ENCODE measurements at places on chromosomes 1 and 21.

GRCh38 chr21:36557316-36557715, 77.4 kb upstream of the CLDN14 start:
- DNase-seq, result no peak

- no peak for DNase-seq
These were observed 618 bp upstream of the FOXD3 start for GRCh38 chr1:63321785-63322113.

GRCh38 chr1:204932573-204932909, 61.9 kb downstream of the NFASC start:
- no peak for DNase-seq

DNA sequence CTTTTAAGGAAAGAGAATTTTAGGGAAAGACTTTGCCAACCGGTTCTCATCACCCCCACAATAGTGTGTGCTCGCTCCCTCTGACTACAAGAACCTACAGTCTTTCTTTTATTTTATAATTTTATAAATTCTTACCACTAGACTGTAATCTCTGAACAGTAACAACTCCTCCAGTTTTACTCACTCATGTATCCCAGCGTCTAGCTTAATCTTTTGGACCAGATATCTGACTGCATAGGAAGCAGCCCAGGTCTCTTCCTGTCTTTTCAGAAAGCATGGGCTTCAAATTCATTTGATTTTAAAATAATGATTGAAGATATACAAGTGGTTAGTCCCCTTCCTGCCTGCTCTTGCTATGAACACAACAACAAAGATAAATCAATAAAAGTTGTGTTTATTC, 19.0 kb upstream of the DUSP10 start:
- DNase-seq, result no peak

DNA sequence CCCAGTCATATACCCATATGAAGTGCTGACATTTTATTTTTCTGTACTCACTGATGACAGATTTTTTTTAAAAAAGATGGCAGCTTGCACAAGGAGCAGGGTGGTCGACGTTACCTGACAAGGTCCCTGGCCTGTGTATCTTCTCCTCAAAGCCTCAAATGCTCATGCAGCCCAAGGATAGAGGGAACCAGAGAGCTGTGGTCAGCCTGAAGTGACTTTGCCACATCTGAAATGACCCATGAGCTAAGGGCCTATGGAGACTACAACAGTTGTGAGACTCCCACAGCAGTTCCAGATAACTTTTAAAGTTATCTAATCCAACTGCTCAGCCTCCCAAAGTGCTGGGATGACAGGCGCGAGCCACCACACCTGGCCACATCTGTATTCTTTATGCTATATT, 131.1 kb downstream of the GLUL start:
- no peak for DNase-seq

GRCh38 chr1:41687007-41687406, 202.5 kb upstream of the EDN2 start:
- DNase-seq, result no peak

DNA sequence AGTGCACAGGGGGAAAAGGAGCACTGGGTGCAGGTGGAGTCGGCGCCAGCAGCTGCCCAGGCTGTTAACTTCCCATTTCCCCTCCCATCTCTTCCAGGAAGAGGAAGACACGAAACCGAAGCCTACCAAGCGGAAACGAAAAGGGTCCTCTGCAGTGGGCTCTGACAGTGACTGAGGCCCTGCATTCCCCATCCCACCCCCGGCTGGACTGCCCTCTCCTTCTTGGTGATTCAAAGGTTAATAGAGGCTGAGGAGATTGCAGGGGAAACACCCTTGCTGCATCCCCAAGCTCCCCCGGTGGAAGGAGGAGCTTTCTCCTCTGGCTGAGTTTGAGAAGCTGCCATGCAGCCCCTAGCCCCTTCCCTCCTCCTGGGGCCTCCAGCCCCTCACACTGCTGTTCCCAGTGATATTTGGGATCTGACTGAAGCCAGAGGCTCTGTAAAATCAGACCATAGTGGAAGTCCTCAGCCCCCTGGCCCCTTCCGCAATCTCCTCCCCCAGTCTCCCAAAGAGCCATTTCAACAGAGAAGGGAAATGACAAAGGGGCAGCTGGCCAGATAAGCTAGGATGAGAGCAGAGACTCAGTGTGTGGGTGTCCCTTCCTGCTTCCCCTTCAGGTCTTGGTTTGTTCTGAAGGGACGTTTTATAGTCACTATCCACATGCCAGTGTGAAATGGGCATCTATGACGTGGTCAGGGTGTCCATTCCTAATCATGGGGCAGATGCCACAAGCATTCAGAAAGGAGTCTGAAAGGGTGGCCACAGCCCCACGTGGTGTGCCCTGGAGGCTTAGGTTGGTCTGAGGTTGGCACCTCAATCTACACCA, 1.9 kb upstream of the SLC27A3 start:
- DNase-seq, result no peak

DNA sequence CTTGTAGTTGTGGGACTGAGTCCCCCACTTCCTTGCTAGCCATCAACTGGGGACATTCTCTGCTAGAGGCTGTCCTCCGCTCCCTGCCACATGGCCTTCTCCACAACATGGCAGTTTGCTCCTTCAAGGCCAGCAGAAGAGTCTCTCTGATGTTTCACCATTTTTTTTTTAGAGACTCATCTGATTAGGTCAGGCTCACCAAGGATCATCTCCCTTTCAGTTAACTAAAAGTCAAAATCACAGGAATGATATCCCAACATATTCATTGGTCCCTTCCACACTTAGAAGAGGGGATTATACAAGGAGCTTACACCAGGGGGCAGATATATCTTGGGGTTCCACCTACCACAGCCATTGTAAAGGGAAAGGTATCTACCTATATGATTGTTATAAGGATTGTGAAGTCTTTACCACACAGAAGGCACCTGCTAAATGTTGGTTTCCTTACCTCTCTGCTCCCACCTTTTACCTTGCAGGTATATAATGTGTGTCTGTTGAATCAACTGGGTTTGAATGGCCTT, 23.3 kb downstream of the RIMKLA start:
- no peak for DNase-seq

DNA sequence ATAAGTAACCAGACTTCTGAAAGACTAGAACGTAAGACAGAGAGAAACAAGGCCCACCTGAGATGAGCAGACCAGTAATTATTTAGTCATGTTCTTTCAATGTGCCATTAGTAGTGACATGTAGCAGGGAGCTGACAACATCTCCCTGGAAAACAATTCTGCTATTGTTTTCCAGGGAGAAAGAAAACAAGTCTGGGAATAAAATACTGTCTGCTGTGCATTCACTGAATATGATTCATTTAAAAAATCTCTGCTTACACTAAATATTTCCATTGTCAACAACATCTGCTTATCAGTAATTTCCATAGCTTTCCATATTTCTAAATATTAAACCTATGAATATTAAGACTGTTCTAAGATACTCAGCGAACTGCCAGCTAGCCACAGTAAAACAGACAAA, 80.0 kb downstream of the VCAM1 start:
- DNase-seq, result no peak

DNA sequence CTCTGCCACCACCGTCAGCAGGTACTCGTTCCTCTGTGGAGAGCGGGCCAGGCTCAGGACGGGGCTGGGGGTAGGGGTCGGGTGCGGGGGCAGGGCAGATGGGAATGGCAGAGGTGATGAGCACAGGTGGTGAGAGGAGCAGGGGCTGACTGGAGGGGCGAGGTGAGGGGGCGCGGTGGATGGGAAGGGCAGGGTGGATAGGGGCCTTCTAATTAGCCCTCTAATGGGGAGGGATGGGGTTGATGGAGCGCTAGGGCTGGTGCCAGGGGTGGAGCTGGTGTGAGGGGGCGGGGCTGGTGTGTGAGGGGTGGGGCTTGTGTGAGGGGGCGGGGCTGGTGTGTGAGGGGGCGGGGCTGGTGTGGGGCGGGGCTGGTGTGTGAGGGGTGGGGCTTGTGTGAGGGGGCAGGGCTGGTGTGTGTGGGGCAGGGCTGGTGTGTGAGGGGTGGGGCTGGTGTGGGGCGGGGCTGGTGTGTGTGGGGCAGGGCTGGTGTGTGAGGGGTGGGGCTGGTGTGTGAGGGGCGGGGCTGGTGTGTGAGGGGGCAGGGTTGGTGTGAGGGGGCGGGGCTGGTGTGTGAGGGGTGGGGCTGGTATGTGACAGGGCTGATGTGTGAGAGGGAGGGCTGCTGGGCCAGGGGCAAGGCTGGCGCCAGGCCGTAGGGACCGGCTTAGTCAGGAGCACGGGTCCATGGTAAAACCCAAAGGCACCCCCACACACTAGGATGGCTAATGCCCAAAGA, 5.9 kb downstream of the KRTAP10-1 start:
- no peak for DNase-seq

DNA sequence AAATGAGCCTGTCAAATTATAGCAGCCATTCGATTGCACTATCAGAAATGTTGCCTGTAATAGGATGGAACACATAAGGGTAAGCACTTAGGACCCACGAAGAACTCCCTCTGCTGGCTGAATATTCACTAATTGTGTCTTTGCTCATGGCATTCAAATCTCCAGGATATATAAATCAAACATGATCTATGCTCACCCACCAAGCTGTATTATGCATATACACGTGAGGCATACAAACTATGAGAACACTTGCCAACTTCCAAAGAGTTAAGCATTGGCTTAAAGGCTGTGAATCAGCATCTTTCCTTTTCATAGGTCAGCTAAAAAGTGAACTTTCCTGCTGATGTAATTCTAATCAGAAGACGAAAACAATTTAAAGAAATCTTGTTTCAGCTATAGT, 34.5 kb downstream of the TMPRSS15 start:
- DNase-seq, result no peak

GRCh38 chr1:150365941-150366340, 2.0 kb downstream of the RPRD2 start:
- DNase-seq, result no peak

- no peak for DNase-seq
These were observed 66.8 kb downstream of the SLC16A1 start for GRCh38 chr1:112889052-112889768.

DNA sequence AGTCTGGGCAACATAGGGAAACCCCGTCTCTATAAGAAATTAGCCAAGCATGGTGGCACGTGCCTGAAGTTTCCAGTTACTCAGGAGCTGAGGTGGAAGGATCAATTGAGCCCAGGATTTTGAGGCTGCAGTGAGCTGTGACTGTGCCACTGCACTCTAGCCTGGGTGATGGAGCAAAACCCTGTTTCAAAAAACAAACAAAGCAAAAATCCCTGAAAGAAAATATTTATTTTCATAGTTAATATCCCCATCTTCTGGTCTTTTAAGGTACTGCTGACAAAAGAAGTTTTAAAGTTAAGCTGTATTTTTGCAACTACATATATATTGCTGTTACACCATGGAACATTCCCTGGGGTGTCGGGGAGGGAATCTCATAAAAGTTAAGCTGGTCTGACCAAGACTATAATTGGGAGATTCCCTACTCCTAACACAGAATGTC, 26.0 kb downstream of the VAMP4 start:
- DNase-seq, result no peak

GRCh38 chr1:87134625-87135328, 193.9 kb upstream of the LMO4 start:
- DNase-seq, result no peak

GRCh38 chr1:59705466-59706302, 109.1 kb upstream of the HOOK1 start:
- no peak for DNase-seq

DNA sequence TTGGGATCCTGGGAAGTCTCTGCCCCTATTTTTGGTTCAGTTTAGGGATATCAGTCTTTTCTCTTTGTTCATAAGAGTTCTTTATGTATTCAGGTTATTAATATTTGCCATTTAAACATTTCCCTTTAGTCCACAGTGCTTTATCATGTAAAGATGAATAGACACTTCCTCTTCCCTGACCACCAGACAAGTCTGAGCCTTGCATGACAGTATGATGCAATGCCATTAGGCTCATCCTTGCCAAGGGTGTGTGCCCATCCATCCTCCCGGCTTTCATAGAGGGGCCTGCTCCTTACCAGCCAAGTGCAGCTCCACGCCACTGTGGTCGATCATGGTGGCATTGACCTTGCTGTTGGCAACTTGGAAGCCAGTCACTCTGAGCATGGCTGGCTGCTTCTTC, 52.1 kb downstream of the ZSCAN20 start:
- DNase-seq, result no peak

- DNase-seq, result no peak
These were observed 530 bp upstream of the CD244 start for GRCh38 chr1:160863061-160863773.

- DNase-seq, result no peak
These were observed 82.7 kb upstream of the ABCD3 start for GRCh38 chr1:94335447-94335846.

- no peak for DNase-seq
These were observed 1.7 kb downstream of the ALDH9A1 start for GRCh38 chr1:165696625-165697100.

DNA sequence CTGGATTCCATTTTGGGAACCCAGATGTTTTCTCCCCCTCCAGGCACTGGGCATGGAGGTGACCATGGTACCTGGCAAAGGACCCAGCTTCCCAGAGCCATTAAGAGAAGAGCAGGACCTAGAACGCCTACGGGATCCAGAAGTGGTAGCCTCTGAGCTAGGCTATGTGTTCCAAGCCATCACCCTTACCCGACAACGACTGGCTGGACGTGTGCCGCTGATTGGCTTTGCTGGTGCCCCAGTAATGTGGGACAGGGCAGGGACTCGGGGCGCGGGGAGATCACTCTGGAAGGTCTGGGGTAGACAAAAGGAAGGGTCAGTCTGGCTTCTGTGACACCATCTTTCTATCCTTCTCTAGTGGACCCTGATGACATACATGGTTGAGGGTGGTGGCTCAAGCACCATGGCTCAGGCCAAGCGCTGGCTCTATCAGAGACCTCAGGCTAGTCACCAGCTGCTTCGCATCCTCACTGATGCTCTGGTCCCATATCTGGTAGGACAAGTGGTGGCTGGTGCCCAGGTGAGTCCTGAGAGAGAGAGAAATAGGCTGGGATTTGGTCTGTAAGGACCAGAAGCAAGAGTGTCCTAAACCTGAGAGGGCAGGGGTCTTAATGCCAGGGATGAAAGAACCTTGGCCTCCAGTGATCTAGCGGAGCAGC, 1.6 kb downstream of the UROD start:
- DNase-seq, result no peak

DNA sequence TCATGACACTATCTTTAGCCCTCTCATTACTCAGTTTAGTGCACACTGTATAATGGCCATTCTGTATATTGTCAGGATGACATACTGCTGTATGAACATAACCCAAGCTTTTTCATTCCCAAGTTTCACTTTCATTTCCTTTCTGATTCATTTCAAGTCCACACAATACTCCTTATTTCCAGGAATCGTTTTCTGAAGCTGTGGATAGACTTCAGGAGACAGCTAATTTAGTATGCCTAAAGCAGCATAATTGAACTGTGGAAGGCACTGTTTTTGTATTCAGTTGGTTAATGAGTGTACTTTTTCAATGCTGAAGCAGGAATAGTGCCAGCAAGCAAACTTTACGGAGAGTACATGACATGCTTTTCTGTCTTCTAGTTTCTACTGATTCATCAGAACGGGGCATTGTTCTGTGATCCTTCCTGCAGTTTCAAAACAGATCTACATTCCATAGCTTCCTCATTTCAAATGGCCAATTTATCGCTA, 578.5 kb upstream of the ZP4 start:
- no peak for DNase-seq

Measured in T-helper 17 cell (primary cell).